ENCODE measurements at places on chromosomes 1 and 21.

DNA sequence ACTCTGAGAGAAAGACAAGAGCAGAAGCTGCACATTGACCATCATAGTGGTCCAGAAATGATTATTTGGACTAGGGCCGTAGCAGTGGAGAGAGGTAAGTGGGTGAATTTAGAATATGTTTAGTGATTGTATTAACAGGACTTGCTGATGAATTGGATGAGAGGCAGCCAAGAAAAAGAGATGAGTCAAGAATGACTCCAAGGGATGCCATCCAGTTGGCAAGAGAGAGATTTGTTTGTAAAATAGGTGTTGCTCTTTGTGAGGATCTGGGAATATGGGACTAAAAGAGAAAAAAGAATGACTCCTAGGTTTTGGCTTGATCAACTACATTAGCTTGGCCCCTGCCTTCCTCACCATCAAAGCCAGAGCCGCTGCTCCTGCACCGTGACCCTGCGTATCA lies 54.2 kb upstream of the ARTN start:
- no peak overlapping the region for H3K27ac ChIP-seq
- H3K27me3 ChIP-seq, result no peaks in the 10 kb centered on the region
- DNase-seq, result no peak
- no peaks in the 10 kb centered on the region for H3K36me3 ChIP-seq

DNA sequence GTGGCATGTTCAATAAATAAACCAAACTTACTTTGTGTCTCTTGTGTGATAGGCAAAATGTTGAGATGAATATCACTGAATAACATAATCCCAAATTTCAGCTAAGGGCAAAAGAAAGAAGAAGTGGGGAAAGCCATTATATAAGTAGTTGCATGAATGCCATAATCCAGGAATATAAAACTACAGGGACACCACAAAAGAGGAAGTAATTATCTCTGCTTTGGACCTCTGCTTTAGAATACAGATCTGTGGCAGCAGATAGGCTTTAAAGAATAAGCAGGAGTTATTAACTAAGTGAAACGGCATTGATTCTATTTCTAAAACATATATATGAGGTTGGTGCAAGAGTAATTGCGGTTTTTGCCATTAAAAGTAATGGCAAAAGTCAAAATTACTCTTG lies 288.5 kb upstream of the SNX7 start:
- DNase-seq, result no peak
- H3K27ac ChIP-seq, result no peak overlapping the region
- H3K36me3 ChIP-seq, result no peaks in the 10 kb centered on the region
- H3K4me1 ChIP-seq, result peaks cover 11% of the 10 kb centered on the region
- H3K27me3 ChIP-seq, result peaks cover 6% of the 10 kb centered on the region
- H3K4me3 ChIP-seq, result no peak overlapping the region

GRCh38 chr1:248805876-248806275 lies 19.8 kb downstream of the SH3BP5L start:
- H3K4me1 ChIP-seq, result peaks cover 10% of the 10 kb centered on the region
- H3K27me3 ChIP-seq, result peaks cover 4% of the 10 kb centered on the region
- no peak for DNase-seq
- peaks cover 1% of the 10 kb centered on the region for H3K36me3 ChIP-seq
- H3K27ac ChIP-seq, result no peak overlapping the region

DNA sequence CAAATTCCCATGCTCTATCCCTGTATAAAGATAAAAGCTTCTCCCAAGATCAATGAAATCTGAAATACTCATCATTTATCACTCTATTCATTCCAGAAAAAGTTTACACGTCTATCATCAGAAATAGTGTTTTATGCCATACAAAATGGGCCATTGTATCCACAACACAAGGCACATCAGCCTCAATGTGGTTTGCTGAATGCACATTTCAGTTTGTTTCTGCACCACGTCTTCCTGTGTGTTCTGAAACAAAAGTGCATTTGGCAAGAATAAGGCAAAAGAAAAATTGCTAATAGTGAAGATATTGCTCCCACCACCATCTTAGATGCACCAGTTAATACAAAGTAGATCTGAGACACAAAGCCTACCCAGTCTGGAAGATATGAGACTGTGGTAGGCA lies 89.6 kb upstream of the ETS2 start:
- no peak overlapping the region for H3K27ac ChIP-seq
- peaks cover 11% of the 10 kb centered on the region for H3K27me3 ChIP-seq
- no peak for DNase-seq
- no peaks in the 10 kb centered on the region for H3K36me3 ChIP-seq
- H3K4me3 ChIP-seq, result no peak overlapping the region
- H3K4me1 ChIP-seq, result no peaks in the 10 kb centered on the region

DNA sequence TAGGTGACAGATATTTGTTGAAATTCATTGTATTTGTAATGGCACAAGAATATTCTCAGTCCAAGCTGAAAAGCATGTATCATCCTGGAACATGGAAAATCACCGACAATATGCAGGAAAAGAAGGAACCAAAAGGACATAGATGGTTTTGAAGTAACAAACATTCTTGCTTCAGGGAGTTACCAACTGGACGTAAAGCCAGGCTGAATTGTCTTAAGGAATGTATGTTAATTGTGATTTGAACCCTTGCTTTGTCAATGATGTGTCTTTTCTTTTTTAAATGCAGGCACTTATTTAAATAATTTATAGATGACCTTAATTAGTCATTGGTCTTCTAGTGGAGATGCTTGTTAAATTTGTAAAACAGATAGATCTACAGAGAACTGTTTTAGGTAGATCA lies 489.4 kb upstream of the ZP4 start:
- H3K4me1 ChIP-seq, result no peaks in the 10 kb centered on the region
- DNase-seq, result no peak
- no peak overlapping the region for H3K27ac ChIP-seq
- no peak overlapping the region for H3K4me3 ChIP-seq

DNA sequence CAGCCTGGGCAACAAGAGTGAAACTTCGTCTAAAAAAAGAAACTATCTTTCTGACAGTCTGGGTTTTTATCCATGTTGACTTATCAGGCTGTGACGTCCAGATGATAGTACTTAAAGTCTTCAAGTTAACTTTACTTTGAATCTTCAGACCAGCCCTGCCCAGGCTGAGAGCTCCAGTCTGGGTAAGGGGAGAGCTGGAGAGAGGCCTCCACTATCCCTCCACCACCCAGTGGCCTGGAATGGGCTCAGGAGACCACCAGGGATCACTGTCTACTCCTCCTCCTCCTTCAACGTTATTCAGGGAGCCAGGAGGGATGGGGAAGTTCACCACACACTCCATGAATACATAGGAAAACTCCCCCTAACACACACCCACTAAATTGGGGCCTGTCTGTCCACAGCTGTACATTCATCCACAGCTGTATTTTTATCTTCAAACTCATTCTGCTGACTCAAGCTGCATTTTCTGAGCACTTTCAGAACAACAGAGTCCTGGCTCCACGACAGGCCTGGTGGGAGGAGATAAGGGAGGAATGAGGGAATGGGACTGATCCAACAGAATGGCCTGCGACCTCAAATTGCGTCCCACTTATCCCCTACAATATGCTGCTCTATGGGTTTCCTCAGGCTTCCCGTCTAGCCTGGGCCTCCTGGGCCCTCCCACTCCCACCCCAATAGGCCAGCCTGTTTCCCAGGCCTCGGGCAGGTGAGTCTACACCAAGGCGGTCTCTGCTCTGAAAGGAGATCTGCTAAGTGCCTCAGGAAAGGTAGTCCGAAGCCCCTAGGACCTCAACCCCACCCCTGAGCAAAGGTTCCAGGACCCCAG lies 1.8 kb downstream of the SLC45A3 start:
- peaks cover 14% of the 10 kb centered on the region for H3K4me1 ChIP-seq
- H3K36me3 ChIP-seq, result no peaks in the 10 kb centered on the region
- H3K27me3 ChIP-seq, result peaks cover 33% of the 10 kb centered on the region
- DNase-seq, result no peak
- no peak overlapping the region for H3K27ac ChIP-seq

- no peak overlapping the region for H3K4me3 ChIP-seq
- H3K4me1 ChIP-seq, result peaks cover 15% of the 10 kb centered on the region
- no peak for DNase-seq
- H3K36me3 ChIP-seq, result peaks cover 8% of the 10 kb centered on the region
- no peak overlapping the region for H3K27ac ChIP-seq
These were observed 104.0 kb downstream of the EIF4G3 start for GRCh38 chr1:21072721-21073120.

GRCh38 chr1:216793303-216793702 lies 70.1 kb upstream of the ESRRG start:
- no peaks in the 10 kb centered on the region for H3K36me3 ChIP-seq
- no peaks in the 10 kb centered on the region for H3K4me1 ChIP-seq
- no peak overlapping the region for H3K4me3 ChIP-seq
- no peaks in the 10 kb centered on the region for H3K27me3 ChIP-seq
- no peak overlapping the region for H3K27ac ChIP-seq
- DNase-seq, result no peak

GRCh38 chr1:8406960-8407359 lies 89.0 kb downstream of the SLC45A1 start:
- no peak overlapping the region for H3K4me3 ChIP-seq
- no peaks in the 10 kb centered on the region for H3K27me3 ChIP-seq
- DNase-seq, result no peak
- H3K27ac ChIP-seq, result no peak overlapping the region
- H3K4me1 ChIP-seq, result peaks cover 42% of the 10 kb centered on the region

DNA sequence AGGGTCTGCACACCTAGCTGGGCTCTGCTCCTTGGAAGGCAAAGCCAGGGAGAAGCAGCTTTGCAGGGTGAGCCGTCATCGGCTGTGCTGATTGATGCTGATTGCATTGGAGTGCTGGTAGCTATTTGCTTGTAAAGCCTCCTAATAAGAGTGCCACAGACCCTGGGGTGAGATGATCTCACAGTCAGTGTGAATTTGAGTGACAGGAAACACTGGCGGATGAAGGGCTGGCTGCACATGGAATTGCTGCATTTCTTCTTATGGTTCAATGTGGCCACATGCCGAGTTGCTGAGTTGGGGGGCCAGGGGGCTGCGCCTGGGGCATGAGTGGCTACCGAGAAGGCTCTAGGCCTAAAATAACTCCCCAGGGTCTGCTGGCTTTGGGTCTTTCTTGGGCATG lies 138.2 kb upstream of the CACNA1E start:
- no peaks in the 10 kb centered on the region for H3K36me3 ChIP-seq
- H3K4me3 ChIP-seq, result no peak overlapping the region
- no peak for DNase-seq

- H3K36me3 ChIP-seq, result no peaks in the 10 kb centered on the region
- H3K27me3 ChIP-seq, result peaks cover 16% of the 10 kb centered on the region
- DNase-seq, result no peak
- H3K4me3 ChIP-seq, result no peak overlapping the region
- H3K27ac ChIP-seq, result no peak overlapping the region
- H3K4me1 ChIP-seq, result no peaks in the 10 kb centered on the region
These were observed 73.2 kb upstream of the SGIP1 start for GRCh38 chr1:66460776-66461175.

GRCh38 chr21:34190576-34191321 lies 117.4 kb downstream of the MRPS6 start:
- H3K27ac ChIP-seq, result peak overlapping the region; percentile 92
- H3K36me3 ChIP-seq, result peaks cover 19% of the 10 kb centered on the region
- no peaks in the 10 kb centered on the region for H3K27me3 ChIP-seq
- DNase-seq, result no peak

DNA sequence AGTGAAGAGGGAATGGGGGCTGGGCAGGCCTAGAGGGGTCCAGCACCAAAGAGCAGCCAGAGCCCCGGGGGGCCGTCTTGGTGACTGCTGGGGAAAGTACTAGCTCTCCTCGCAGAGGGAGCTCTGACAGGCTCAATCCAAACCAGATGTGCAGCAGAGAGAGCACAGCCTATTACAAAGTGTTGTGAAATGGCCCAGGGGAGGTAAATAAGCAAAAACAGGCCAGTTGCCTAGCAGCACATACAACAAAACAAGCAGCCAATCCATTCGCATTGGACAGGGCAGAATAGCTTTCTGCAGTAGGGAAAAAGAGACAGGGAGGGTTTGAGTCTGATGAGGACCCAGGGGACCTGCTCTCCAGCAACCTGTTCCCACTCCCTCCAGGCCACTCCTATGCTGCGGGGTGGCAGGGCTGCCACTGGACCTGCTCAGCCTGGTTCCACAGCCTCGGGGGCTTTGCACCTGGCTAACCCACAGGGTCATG lies 239.6 kb upstream of the FGGY start:
- H3K27ac ChIP-seq, result no peak overlapping the region
- no peak overlapping the region for H3K4me3 ChIP-seq
- peaks cover 25% of the 10 kb centered on the region for H3K36me3 ChIP-seq
- H3K4me1 ChIP-seq, result peaks cover 29% of the 10 kb centered on the region
- no peak for DNase-seq

GRCh38 chr1:223176437-223176836 lies 33.4 kb upstream of the TLR5 start:
- DNase-seq, result no peak
- H3K4me3 ChIP-seq, result no peak overlapping the region
- H3K27ac ChIP-seq, result no peak overlapping the region
- no peaks in the 10 kb centered on the region for H3K4me1 ChIP-seq

DNA sequence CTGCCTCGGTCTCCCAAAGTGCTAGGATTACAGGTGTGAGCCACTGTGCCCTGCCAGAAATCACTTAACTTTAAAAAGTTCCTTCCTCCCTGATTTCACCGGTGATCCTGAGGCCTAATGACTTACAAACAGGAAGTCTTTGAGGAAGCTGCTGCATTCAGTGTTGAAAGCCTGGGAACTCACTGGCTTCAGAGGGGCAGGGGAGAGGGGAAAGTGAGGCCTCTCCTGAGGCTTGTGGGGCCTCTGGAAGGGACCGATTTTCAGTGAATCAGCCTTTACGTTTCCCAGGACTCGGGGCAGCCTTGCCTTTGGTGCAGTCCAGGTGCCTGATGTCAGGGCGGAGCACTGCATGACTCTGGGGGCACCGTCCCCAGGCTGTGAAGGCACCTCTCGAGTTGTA lies 30.1 kb upstream of the ARHGEF10L start:
- H3K4me1 ChIP-seq, result no peaks in the 10 kb centered on the region
- H3K27ac ChIP-seq, result no peak overlapping the region
- peaks cover 6% of the 10 kb centered on the region for H3K27me3 ChIP-seq
- DNase-seq, result no peak
- H3K36me3 ChIP-seq, result no peaks in the 10 kb centered on the region
- no peak overlapping the region for H3K4me3 ChIP-seq

DNA sequence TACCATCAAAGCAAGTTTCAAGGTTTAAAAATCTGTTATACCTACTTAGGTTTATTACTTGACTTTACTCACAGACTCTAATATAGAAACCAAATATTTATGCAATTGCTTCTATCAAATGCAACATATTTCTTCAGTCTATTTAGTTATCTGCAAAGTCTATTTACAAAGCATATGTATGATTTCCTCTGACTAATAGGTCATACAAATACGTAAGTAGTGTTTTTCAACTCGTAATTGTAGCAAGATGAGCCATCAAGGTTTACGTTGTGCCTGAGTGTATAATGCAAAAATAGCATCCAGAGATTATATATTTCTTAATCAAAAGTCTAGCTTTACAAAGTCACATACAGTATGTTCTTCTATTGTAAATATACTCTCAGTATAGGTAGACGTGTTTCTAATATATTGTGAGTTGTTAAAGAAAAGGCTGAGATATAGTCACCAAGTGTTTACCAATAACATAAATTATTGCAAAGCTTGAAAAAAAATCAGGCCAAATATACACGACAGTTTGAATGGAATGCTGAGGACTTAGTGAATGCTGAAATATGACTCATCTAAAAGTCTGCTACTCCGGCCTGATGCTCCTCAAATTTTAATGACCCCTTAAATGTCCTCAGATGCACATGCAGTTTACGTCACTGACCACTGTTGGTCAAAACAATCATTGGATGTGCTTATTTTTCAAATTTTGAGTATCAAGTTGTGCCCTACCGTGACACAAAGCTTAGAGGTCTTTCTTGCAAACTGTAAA lies 48.4 kb downstream of the ADAMTS5 start:
- no peaks in the 10 kb centered on the region for H3K4me1 ChIP-seq
- no peak for DNase-seq
- H3K27me3 ChIP-seq, result peaks cover 4% of the 10 kb centered on the region

Data from activated T-helper 1 cell treated with anti-CD3 and anti-CD28 coated beads, Interleukin-12 subunit alpha, Interleukin-12 subunit beta, Interleukin-2, Interleukin-4 antibody, amounts not matched to agents 30 ng/mL and 10 ng/mL and 1 ng/mL, durations not matched to agents 14 hours and 24 hours and 36 hours (primary cell).